Stimulated activated CD8-positive, alpha-beta memory T cell treated with anti-CD3 and anti-CD28 coated beads, Interleukin-7, amount 100 ng/mL, for 48 hours (primary cell): ENCODE measurements at places on chromosomes 3 and 15.

GRCh38 chr3:15766406-15766805, 31.4 kb downstream of the ANKRD28 start:
- no peak for DNase-seq

- DNase-seq: no peak
These were observed 147.8 kb downstream of the SLC9A9 start for GRCh38 chr3:143700431-143700975.

DNA sequence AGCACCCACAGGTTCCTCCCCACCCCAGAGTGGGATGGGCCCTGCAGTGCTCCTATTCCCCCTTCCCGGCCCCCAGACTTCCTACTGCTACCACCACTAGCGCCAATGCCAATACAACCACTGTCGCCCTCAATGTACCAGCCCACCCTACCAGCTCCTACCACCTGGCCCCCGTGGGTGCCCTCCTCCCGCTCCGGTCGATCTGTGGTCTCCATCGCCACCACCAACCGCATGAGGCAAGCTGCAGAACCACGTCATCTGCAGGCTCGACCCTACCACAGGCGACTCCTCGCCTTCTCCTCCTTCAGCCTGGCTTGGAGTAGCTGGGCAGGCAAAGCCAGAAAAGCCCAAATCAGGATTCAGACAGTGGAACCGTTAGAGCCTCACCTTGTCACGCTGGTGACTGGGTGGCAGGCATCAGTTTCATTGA, 179.3 kb downstream of the POTEB3 start:
- DNase-seq: no peak

DNA sequence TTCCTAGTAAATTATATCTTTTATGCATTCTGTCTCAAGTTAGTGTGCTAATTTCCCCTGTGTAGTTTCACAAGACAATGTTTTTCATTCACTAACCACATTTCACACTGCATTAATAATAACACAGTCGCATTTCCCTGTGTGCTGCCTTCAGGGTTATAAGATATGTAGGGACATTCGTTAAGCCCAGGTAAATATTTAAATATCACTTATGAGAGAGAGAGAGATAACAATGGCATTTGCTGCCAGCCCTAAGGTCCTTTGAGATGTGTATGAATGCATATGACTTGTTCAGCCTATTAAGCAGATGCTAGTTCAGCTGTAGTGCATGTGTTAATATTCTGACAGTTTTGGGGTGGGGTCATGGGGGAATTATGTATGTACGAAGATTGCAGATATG, 876.7 kb downstream of the NAALADL2 start:
- DNase-seq: no peak

- no peak for DNase-seq
These were observed 10.3 kb upstream of the SLCO2A1 start for GRCh38 chr3:134040066-134040465.

- no peak for DNase-seq
These were observed 83.7 kb upstream of the COL6A6 start for GRCh38 chr3:130433306-130433705.

GRCh38 chr3:72482589-72483321, 365.5 kb downstream of the SHQ1 start:
- DNase-seq: peak; percentile 74

DNA sequence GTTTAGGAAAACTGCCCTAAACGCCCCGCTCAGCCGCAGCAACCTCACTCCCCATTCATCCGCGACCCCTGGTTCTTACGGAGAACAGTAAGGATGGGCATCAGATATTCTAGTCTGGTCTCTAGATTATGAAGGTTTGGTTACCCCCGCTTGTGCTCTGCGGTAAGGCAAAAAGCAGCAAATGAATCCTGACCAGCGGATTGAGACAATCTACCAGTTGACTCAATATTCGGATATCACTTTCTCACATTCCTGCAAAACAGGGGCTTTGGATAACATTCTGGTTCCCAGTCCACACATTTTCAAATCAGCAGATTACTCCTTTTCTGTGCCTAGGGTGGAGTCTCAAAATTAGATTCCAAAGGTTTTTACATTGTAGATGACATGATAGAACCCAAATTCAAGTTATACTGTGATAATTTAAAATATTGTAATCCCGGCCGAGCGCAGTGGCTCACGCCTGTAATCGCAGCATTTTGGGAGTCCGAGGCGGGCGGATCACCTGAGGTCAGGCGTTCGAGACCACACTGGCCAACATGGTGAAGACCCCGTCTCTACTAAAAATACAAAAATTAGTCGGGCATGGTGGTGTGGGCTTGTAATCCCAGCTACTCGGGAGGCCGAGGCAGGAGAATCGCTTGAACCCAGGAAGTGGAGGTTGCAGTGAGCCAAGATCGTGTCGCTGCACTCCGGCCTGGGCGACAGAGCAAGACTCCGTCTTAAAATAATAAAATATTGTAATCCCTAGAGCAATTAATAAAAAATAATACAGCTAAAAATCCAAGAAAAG, 1.1 kb upstream of the CYFIP1 start:
- no peak for DNase-seq

DNA sequence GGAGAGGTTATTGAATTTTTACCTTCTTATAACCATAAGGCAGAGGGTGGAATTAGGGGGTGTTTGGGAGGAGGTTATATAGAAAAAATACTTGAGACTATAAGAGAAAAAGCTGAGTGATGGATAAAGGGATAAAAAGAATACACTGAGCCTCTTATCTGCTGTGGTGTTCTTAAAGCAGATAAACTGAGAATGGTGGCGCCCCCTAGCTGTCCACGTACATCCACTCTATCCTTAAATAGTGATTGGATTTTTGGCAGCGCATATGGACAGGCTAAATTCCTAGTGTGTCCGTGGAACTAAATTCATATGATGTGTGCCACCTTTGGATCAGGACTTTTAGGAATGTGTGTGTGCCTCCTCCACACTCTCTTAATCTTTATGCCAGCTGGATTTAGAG, 121.1 kb downstream of the OXSM start:
- peak; percentile 21 for DNase-seq

- no peak for DNase-seq
These were observed 18.8 kb upstream of the SSUH2 start for GRCh38 chr3:8663177-8664061.

DNA sequence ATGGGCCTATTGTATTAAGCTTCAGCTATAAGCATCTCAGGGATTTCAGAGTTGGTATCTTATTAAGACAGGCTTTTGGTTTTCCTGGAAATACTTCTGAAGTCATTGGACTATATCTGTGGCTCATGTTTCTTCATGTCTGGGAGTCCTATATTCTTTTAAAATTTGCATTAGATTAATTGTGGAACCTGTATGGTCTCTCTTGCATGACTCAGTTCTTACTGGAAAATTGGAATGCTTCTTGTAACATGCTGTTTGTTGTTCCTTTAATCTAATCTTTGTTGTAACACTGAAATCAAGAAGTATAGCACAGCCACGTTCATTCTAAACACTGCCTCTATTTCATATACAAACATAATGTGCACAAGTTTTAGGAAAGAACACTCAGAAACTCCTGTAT, 208.1 kb downstream of the RBMS3 start:
- no peak for DNase-seq

DNA sequence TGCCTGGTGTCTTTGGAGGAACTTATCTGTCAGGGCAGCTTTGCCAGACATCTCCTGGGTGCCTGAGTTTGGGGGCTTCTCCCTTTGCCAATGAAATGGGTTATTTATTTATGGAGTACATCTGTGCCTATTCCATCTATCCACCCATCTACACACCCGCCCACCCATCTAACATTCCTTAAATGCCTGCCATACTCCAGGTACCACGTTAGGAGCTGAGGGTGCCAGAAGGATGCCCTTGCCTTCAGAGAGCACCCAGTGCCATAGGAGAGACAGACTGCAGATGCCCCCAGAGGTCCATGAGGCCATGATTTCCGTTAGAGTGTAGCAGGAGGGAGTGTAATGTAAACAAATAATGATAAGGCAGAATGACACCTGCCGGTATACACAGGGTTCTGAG, 21.8 kb upstream of the KIF23 start:
- no peak for DNase-seq

- no peak for DNase-seq
These were observed 81.9 kb upstream of the PLXND1 start for GRCh38 chr3:129688271-129688895.

DNA sequence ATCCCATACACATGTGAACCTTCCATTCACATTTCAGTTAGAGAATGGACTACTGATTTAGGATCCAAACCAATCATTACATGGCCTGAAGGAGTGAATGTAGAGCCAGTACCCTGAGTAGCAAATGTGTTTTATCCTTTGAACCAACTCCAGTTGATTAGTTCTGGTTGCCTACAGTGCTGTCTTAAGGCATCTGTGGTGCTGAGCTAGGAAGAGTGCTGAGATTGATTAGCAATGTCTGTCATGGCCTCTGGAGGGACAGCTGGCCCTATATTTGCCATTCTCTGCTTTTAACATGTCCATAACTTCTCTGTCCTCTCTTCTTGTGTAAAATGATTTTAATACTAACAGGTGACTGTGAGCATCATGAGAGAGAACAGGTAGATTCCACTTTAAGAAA, 11.1 kb downstream of the LRTM1 start:
- no peak for DNase-seq

GRCh38 chr3:46221391-46221790, 13.3 kb upstream of the CCR1 start:
- no peak for DNase-seq

- no peak for DNase-seq
These were observed 92.0 kb downstream of the GABRG3 start for GRCh38 chr15:27062951-27063350.

GRCh38 chr3:124119056-124119716, 127.3 kb upstream of the ROPN1 start:
- no peak for DNase-seq

GRCh38 chr3:113832477-113833164, 6.0 kb upstream of the GRAMD1C start:
- no peak for DNase-seq

DNA sequence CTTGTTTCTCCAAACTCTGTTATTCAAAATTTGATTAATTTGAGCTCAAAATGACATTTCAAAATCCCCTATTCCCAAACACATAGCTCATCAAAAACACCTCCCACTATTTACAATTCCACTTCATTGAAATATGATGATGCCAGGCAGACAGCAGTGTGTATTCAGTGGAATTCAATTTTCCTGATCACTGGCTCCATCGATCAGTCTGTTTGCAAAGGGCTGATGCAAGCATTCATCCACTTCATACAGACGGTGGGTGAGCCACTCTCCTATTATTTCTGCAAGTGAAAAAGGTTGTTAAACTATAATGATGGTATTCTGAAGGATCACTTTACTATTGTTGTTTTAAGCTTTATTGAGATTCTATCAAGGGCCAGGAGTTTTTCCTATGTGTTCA, 90.7 kb downstream of the RTP4 start:
- no peak for DNase-seq

DNA sequence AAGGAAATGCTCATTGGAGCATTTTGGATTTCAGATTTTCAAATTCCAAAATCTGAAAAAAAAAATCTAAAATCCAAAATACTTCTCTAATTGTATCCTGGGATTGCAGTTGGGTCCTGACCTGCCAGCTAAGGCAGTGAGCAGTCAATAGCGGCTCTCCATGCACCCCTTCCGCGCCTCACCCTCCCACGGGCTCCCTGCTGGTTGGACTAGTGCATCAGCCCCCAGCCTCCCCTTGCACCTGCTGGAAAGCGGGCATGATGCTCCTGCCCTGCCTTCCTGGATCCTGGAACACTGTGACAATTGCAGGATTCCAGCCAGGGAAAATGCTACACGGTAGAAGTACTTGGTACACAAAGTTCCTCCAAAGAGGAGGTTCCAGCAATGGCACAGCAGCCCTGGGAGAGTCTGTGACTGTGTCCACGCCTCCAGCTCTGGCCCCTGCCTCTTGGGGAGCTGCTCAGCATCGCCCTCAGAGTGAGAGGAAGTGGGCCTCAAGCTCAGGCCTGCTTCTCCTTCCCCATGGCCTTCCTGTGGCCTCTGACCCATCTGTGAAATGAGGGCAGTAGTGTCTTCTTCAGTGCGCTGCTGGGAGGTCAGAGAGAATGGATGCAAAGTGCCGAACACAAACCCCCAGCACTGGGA, 39.5 kb upstream of the CHRNB4 start:
- no peak for DNase-seq

- DNase-seq: no peak
These were observed 56.9 kb upstream of the NR2C2 start for GRCh38 chr3:14890476-14890875.

DNA sequence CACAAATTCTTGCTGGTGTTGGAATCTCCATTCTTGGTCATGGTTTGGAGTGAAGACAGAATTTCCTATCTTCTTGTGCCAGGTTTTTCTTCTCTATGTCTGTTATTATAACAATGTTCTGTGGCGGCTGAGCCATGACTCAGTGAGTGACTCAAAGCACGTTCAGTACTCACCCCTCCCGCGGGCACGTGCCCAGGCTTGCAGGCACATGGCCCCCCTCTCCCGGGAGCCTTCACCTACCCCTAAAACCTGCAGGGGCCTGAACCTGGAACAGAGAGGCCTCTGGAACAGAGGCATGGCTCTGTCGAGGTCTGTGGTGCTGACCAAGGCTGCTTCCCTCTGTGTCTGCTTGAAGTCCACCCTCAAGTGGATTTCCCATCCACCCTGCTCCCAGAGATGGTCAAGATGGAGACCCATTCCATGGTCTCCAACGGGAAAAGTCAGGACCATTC, 27.6 kb downstream of the PLXNB1 start:
- no peak for DNase-seq

DNA sequence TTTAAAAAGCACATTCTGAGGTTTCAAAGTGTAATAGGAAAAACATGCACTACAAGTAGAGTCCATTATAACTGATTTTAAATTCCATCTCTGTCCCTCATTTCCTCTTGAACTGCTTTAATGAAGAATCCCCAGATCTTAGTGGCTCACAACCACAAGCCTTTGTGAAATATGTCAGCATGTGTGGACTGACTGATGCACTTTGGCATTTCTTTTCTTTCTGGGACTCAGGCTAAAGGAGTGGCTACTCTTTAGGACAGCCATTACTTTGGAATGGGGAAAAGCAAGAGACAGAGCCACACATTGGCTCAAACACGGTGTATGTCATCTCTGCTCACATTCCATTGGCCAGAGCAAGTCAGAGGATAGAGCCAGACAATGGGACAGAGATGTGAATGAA, 139.6 kb downstream of the GRM7 start:
- no peak for DNase-seq

DNA sequence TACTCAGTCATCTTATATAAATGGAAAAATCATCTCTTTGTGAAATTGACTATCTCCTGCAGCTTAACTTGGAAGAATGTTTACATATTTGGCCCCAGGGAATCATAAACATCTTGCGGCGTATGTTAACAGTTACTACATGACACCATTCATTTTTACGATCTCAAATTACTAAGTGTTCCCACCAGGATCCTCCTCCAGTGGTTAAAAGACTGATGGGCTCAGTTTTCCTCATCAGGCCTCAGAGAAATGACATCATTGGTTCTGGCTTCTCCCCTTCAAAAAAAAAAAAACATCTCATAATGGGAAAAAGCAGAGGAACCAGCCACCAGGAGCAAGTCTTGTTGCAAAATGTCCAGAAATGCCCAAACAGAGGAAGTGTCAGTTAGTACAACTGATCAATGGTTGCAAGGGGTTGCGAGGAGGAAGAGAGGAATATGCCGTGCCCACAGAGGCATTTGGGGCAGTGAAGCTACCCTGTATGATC, 70.5 kb upstream of the LIPC start:
- DNase-seq: no peak

- no peak for DNase-seq
These were observed 71.0 kb upstream of the ZBED2 start for GRCh38 chr3:111666041-111666735.
